ENCODE measurements at places on chromosomes 2 and 18. TPM values are rescaled to one million over a fixed set of nuclear protein-coding genes. Genes with fewer than 3 reads are reported as not detected.

The SPC25 gene
- 0.38 TPM for total RNA-seq

GRCh38 chr2:191617575-191617974 is 60.4 kb upstream of the NABP1 start:
- no peak overlapping the region for H3K27ac ChIP-seq
- no peaks in the 10 kb centered on the region for H3K36me3 ChIP-seq
- no peak for DNase-seq
- H3K4me1 ChIP-seq: peaks cover 6% of the 10 kb centered on the region

DNA sequence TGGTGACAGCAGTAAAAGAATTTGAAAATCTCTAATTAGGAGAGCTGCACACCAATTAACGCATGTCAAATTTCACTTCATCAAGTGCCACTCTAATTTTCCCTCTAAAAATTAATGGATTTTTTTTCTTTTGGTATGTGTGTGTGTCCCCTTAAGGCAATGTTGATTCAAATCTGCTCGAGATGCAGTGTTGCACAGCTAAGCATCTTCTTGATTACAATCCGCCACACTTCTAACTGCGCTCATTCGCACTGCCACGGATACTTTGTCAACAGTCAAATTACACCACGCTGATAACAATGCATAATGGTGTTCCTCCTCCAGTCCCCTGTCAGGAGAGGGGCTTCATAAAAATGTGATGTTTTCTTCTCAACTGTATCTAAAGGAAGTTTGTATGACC is 261.4 kb downstream of the MEIS1 start:
- peak overlapping the region; percentile 62 for H3K27ac ChIP-seq
- no peaks in the 10 kb centered on the region for H3K36me3 ChIP-seq
- no peaks in the 10 kb centered on the region for H3K4me1 ChIP-seq
- no peaks in the 10 kb centered on the region for H3K27me3 ChIP-seq

DNA sequence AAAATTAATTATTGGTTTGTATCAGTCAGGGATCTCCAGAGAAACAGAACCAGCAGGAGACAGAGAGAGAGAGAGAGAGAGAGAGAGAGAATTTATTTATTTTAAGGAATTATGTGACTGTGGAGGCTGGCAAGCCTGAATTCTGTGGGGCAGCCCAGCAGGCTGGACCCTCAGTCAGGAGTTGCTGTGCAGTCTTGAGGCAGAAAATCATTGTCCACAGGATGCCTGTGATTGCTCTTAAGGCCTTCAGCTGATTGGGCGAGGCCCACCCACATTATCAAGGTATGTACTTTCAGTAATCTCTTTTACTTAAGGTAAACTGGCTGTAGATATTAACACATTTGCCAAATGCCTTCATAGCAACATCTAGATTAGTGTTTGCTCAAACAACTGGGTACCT is 155.3 kb downstream of the SEPTIN10 start:
- no peak overlapping the region for H3K4me3 ChIP-seq
- H3K27me3 ChIP-seq: no peaks in the 10 kb centered on the region
- H3K36me3 ChIP-seq: no peaks in the 10 kb centered on the region
- H3K4me1 ChIP-seq: no peaks in the 10 kb centered on the region

GRCh38 chr2:30860003-30860725 is 52.9 kb upstream of the CAPN13 start:
- H3K36me3 ChIP-seq: no peaks in the 10 kb centered on the region
- DNase-seq: no peak
- no peaks in the 10 kb centered on the region for H3K4me1 ChIP-seq
- H3K4me3 ChIP-seq: no peak overlapping the region
- no peaks in the 10 kb centered on the region for H3K27me3 ChIP-seq

The TOGARAM2 gene
- total RNA-seq: 0.72 TPM

The RUFY4 gene
- not detected for total RNA-seq

DNA sequence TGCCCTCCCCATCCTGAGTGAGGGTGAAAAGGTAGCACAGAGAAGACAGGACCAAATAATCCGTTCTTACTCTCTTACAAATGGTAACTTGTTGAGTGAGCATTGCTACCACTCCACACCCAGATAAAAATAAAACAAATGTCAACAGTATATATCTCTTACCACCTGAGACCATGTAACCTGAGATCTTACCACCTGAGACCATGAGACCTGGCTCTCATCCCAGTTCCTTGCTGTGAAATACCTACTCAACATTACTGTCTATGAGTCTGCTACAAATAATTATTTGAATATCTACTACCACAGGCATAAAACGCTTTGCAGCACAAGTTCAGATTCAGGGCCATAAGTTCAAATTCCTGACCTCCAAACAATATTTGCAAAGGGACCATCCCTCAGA is 234.7 kb downstream of the C1D start:
- no peaks in the 10 kb centered on the region for H3K27me3 ChIP-seq
- no peak for DNase-seq
- H3K27ac ChIP-seq: no peak overlapping the region
- H3K36me3 ChIP-seq: no peaks in the 10 kb centered on the region

The ERICH2 gene
- 5.6 TPM for total RNA-seq

- H3K4me3 ChIP-seq: no peak overlapping the region
- peaks cover 7% of the 10 kb centered on the region for H3K4me1 ChIP-seq
- no peak for DNase-seq
- no peaks in the 10 kb centered on the region for H3K27me3 ChIP-seq
- no peaks in the 10 kb centered on the region for H3K36me3 ChIP-seq
Observed at GRCh38 chr2:152386266-152386665, 51.3 kb downstream of the FMNL2 start.

DNA sequence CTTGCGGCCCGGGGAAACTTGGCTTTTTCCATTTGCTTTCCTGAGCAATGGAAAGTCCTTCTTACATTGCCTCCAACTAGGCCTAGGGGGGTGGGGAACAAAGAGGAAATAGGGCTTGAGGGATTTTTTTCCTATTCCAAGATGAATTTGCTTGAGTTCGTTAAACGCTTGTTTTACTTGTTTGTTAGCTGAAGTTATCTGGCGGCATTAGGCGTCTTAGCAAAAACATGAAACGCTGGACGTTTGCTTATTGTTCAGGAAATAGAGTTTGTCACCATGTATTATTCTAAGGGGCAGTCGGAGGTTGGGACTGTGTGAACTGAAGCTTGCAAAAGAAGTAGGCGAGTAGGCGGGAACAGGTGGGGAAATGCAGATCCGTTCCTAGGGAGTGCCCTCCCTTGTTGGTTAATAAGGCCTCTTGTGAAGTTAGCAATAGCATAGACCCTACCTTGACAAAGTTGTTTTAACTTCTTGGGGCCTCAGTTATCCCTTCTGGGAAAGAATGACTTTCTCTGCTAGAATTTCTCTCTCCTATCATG is 1.9 kb downstream of the CABLES1 start:
- H3K4me3 ChIP-seq: peak overlapping the region; percentile 62
- no peaks in the 10 kb centered on the region for H3K27me3 ChIP-seq
- DNase-seq: no peak
- H3K27ac ChIP-seq: peak overlapping the region; percentile 79
- H3K4me1 ChIP-seq: peaks cover 25% of the 10 kb centered on the region

DNA sequence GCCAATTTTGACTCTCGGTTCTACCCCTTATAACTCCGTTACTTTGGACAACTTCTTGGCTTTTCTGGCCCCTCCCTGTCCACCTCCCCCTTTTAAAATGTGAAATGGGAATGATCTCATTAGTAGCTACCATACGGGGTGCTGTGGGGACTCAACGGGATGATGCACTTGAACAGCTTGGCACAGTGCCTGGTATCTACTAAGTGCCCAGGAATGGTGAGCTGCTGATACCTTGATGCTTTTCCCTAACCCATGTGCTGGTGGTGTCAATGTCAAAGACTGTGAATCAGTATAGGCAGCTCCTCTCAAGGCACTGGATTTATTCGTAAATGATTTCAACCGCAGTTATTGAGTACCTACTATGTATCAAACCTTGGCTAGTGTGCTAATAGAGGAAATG is 204.2 kb downstream of the LOXHD1 start:
- H3K36me3 ChIP-seq: no peaks in the 10 kb centered on the region
- no peaks in the 10 kb centered on the region for H3K4me1 ChIP-seq
- H3K27me3 ChIP-seq: no peaks in the 10 kb centered on the region
- no peak overlapping the region for H3K4me3 ChIP-seq

The POMC gene
- total RNA-seq: 3.3 TPM

DNA sequence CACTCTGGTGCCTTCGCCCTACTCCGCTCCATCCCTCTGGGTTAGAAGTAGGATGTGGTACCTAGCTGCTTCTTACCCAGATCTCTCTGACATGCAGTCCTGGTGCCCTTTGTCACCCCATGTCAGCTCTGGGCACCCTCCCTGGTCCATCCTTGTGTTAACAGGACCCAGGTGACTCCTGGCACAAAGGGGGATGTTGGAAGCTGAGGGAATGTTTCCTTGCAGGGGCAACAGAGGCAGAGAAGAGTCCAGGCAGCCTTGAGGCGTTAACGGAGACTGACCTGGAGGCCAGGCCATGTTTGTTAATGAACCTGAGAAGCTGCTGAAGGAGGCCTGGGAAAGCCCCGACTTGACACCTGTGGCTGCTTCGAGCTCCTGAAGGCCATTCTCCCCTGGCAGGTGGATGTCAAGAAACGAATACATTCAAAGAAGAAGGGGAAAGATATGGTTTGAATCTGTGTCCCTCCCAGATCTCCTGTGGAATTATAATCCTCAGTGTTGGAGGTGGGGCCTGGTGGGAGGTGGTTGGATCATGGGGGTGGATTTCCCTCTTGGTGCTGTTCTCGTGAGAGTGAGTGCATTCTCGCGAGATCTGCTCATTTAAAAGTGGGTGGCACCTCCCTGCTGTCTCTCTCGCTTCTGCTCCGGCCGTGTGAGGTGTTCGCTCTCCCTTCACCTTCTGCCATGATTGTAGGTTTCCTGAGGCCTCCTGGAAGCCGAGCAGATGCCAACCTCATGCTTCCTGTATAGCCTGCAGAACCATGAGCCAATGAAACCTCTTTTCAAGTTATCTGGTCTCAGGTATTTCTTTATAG is 31.4 kb downstream of the NPPC start:
- DNase-seq: no peak
- no peaks in the 10 kb centered on the region for H3K4me1 ChIP-seq
- H3K27ac ChIP-seq: no peak overlapping the region
- no peak overlapping the region for H3K4me3 ChIP-seq
- no peaks in the 10 kb centered on the region for H3K27me3 ChIP-seq

- no peak overlapping the region for H3K4me3 ChIP-seq
- H3K27ac ChIP-seq: no peak overlapping the region
- H3K36me3 ChIP-seq: no peaks in the 10 kb centered on the region
- H3K4me1 ChIP-seq: no peaks in the 10 kb centered on the region
- H3K27me3 ChIP-seq: no peaks in the 10 kb centered on the region
- no peak for DNase-seq
Observed at GRCh38 chr2:78541451-78542267, 483.8 kb upstream of the REG3G start.

DNA sequence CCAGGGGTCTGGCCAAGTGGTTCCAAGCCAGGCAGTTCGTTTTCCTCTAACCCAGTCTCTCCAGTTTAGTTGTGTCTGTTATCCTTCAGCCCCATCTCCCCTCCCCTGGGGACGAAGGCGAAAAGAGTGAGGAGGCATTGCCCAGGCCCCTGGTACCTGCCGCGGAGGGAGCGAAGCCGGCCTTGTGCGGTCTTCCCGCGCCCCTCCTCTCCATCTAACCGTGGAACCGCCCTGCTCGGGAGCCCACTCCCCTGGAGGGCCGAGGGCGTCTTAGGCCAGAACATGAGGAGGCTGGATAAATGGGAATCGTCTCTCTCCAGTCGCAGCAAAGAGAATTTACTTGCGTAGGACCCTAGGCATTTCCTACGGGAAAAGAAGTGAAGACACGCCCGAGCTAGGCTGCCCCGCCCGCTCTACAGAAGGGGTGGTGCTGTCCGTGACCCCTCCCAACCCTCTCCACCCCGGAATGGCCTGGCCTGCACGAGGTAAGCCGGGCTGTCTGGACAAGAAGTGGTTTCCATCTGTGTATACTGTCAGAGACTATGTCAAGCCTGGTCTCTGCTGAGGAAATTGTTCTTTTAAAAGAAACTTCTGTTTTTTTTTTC is 156.2 kb downstream of the MIB1 start:
- H3K4me1 ChIP-seq: no peaks in the 10 kb centered on the region
- H3K36me3 ChIP-seq: no peaks in the 10 kb centered on the region
- no peak overlapping the region for H3K27ac ChIP-seq
- H3K27me3 ChIP-seq: no peaks in the 10 kb centered on the region
- no peak overlapping the region for H3K4me3 ChIP-seq
- no peak for DNase-seq

- no peak overlapping the region for H3K27ac ChIP-seq
- no peaks in the 10 kb centered on the region for H3K36me3 ChIP-seq
- DNase-seq: no peak
- H3K27me3 ChIP-seq: peaks cover 8% of the 10 kb centered on the region
Observed at GRCh38 chr2:59922450-59922849, 631.0 kb downstream of the BCL11A start.

GRCh38 chr18:1573732-1574131 is 669.1 kb downstream of the ADCYAP1 start:
- H3K27me3 ChIP-seq: no peaks in the 10 kb centered on the region
- no peaks in the 10 kb centered on the region for H3K36me3 ChIP-seq
- H3K4me3 ChIP-seq: no peak overlapping the region

DNA sequence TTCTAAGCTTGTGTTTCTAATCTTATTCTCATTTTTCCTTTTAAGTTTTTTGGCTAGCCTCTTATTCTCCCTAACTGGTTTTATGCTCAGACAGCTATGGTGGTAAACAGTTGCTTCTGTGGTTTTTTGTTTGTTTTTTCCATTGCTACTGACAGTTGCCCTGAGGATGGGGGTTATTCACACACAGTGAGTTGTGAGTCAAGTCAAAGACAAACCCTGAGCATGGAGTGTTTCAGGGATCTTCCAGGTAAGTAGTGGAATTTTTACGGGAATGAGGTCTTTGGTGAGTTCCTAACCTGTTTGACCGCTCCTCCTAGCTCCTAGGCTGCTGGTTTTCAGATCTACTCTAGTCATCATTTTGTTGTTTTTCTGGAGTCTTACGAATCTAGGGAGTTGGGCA is 162.8 kb downstream of the ZNF407 start:
- no peaks in the 10 kb centered on the region for H3K4me1 ChIP-seq
- H3K4me3 ChIP-seq: no peak overlapping the region
- H3K36me3 ChIP-seq: no peaks in the 10 kb centered on the region

The ACTG2 gene
- 37.9 TPM for total RNA-seq

- no peaks in the 10 kb centered on the region for H3K36me3 ChIP-seq
- DNase-seq: no peak
- no peaks in the 10 kb centered on the region for H3K4me1 ChIP-seq
- no peak overlapping the region for H3K27ac ChIP-seq
Observed at GRCh38 chr2:159891917-159892730, 94.1 kb upstream of the CD302 start.

The KCNE4 gene
- 0.61 TPM for total RNA-seq

The DNER gene
- 0.14 TPM for total RNA-seq

DNA sequence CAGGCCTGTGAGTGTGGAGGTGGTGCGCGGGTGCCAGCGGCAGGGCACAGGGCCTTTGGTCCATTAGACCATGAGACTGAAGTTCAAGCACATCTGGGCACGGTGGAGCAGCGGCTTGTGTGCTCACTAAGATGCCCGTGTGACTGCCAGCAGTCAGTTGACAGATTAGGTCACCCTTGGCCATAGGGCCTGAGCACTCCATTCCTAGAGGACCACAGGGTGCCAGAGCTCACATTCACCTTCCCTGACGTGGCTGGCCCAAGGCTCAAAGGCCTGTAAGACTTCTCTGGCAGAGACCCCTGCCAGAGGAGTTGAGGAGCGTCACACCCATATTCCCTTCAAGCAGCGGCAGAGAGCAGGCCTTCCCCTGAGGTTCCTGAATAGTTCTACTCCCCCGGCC is 650 bp downstream of the LHCGR start:
- peaks cover 21% of the 10 kb centered on the region for H3K27me3 ChIP-seq
- DNase-seq: no peak
- H3K4me1 ChIP-seq: no peaks in the 10 kb centered on the region

Data from upper lobe of right lung (tissue), 1 donor.